Stimulated activated CD4-positive, alpha-beta T cell treated with anti-CD3 and anti-CD28 coated beads, TNF-alpha, amount 100 ng/mL, for 1 hour (primary cell): ENCODE measurements at places on chromosomes 2 and 18.

- DNase-seq = no peak
Observed at GRCh38 chr2:29562896-29563295, 358.5 kb downstream of the ALK start.

- DNase-seq = no peak
Observed at GRCh38 chr2:45794134-45794617, 142.7 kb downstream of the PRKCE start.

GRCh38 chr2:235990344-235990743 is 177.8 kb downstream of the GBX2 start:
- no peak for DNase-seq

DNA sequence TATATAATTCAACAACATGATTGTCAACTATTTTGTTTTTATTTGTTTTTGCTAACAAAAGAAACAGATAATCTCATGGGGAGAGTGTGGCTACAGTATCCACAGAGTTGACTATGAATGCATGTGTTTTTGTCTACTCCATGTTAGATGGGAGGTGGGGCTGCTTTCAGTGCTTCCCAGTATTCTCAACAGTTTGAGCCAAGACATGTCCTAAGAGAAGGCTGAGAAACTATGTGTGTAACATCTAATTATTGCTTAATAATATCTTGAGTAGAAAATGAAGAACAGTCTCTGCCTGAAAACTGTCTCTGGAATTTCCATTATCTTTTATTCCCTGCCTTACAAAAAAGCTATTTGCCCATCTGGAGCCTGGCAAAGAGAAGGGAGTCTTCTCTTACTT is 178.8 kb upstream of the MMADHC start:
- DNase-seq = no peak

DNA sequence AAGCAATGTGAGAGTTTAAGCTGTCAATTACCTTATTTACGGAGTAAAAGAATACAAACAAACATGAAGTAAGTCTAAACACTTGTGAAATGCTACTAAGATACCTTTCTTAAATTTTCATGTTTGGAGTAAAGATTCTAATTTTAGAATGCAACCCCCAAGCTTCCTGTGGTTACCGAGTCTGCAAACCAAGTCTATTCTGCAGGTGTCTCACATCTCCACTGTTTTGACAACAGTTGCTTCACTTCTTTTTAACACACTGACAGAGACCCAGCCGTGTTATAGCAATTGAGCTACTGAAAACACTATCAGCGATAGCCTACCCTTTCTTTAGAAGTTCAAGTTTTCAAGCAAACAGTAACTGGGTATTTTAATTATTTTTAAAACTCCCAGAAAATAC is 608.3 kb downstream of the ERBB4 start:
- no peak for DNase-seq

GRCh38 chr2:95062242-95063085 is 37.0 kb downstream of the MAL start:
- no peak for DNase-seq

- no peak for DNase-seq
Observed at GRCh38 chr2:151649966-151650365, 84.3 kb downstream of the NEB start.
